ENCODE measurements at places on chromosomes 11 and 22. TPM values are rescaled to one million over a fixed set of nuclear protein-coding genes. Genes with fewer than 3 reads are reported as not detected.

- H3K4me1 ChIP-seq, result peaks cover 8% of the 10 kb centered on the region
- DNase-seq, result peak; percentile 43
- peaks cover 38% of the 10 kb centered on the region for H3K27me3 ChIP-seq
- H3K27ac ChIP-seq, result no peak overlapping the region
Observed at GRCh38 chr22:35538801-35539321, 1.8 kb upstream of the RASD2 start.

DNA sequence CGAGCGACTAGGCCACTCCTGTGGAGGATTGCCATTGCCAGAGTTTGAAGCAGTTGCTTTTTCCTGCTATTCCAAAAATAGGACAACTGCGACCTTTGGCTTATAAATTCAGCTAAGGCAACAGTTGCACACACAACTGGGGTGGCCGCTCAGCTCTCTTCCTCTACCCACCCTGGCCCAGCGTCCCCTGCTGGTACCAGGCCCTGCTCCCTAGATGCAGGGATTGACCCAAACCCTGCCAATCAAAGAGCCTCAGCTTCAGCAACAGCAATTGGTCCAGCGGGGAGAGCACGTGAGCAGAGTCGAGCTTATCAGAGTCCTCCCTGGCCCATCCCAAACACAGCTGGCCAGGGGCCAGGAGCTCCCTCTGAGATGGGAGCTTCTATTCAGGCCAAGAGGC, 22.0 kb upstream of the CABP2 start:
- no peaks in the 10 kb centered on the region for H3K4me1 ChIP-seq
- no peak overlapping the region for H3K4me3 ChIP-seq
- no peak for DNase-seq

DNA sequence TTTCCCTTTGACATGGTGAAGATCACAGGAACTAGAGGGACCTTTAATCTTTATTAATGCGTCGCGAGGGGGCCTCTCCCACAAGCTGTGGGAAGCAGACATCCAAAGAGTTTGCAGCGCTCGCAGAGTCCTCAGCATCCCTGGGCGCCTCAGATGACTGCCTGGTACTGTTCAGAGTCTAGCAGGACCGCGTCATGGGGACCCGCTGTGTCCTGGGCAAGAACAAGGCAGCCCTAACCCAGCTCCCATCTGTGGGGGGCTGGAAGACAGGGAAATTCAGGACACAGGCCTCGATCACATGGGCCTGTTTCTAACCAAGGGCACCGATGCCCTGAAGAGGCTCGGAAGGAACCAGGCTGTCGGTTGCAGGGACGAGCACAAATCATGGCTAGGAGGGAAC, 40.0 kb downstream of the CACNG2 start:
- H3K27me3 ChIP-seq, result peaks cover 5% of the 10 kb centered on the region
- no peaks in the 10 kb centered on the region for H3K36me3 ChIP-seq
- no peak for DNase-seq
- H3K27ac ChIP-seq, result no peak overlapping the region

GRCh38 chr11:68812526-68812925, 29.2 kb downstream of the CPT1A start:
- peaks cover 8% of the 10 kb centered on the region for H3K36me3 ChIP-seq
- no peak overlapping the region for H3K4me3 ChIP-seq
- peaks cover 10% of the 10 kb centered on the region for H3K4me1 ChIP-seq
- H3K27ac ChIP-seq, result no peak overlapping the region

GRCh38 chr11:106697058-106697457, 321.2 kb downstream of the GUCY1A2 start:
- no peaks in the 10 kb centered on the region for H3K27me3 ChIP-seq

- H3K36me3 ChIP-seq, result no peaks in the 10 kb centered on the region
- DNase-seq, result no peak
- H3K27me3 ChIP-seq, result peaks cover 6% of the 10 kb centered on the region
- no peak overlapping the region for H3K4me3 ChIP-seq
Observed at GRCh38 chr11:11397036-11397415, 44.0 kb upstream of the CSNK2A3 start.

DNA sequence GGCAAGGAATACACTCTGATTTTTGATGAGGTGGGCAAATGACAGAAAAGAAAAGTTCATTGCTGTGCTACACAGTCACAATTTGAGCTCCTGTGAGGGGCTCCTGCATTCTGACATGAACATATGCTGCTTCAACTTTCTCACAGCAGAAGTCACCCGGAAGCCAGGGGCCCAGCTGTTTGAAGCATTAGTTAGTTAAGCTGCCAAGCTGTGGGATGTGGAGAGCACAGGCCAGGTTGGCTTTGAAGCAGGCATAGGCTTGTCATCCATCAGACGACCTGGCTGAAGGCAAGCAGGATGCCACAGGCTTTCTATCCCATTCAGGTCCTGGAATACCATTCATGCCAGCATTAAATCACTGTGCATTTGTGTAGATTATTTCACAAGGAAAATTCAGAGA, 63.1 kb downstream of the MTNR1B start:
- no peaks in the 10 kb centered on the region for H3K27me3 ChIP-seq
- no peaks in the 10 kb centered on the region for H3K4me1 ChIP-seq
- DNase-seq, result no peak

DNA sequence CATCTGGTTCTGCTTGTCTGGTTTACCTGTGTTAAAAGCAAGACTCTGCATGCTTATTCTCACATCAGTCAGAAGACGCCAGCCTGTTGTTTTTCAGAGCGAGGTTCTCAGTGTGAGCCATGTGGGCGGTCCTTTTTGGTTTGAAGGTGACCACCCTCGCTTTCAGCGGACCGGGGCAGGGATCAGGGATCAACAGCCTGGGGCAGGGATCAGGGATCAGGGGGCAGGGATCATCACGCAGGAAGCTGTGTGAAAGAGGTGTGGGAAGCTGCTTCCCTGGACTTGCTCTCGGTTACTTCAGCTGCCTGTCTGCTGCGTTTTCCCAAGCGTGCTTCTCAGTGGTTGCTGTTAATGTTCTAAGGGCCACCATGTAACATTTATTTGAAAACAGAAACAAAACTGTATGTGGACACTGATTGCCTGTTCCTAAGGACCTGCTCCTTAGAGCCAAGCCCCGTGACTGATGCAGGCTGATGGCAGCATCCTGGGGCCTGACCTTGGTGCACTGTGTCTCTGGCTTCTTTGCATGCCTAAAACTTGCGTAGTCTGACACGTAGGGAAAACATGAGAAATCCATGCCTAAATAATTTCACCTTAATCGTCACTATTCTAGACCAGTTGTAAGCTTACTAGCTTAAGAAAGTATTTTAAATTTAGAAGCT, 146.9 kb downstream of the ATXN10 start:
- no peaks in the 10 kb centered on the region for H3K4me1 ChIP-seq
- no peaks in the 10 kb centered on the region for H3K36me3 ChIP-seq
- no peak overlapping the region for H3K27ac ChIP-seq
- H3K27me3 ChIP-seq, result no peaks in the 10 kb centered on the region

- no peak for DNase-seq
- peaks cover 11% of the 10 kb centered on the region for H3K27me3 ChIP-seq
- H3K36me3 ChIP-seq, result peaks cover 4% of the 10 kb centered on the region
- no peak overlapping the region for H3K4me3 ChIP-seq
Observed at GRCh38 chr11:12083380-12083779, 27.0 kb upstream of the MICAL2 start.

DNA sequence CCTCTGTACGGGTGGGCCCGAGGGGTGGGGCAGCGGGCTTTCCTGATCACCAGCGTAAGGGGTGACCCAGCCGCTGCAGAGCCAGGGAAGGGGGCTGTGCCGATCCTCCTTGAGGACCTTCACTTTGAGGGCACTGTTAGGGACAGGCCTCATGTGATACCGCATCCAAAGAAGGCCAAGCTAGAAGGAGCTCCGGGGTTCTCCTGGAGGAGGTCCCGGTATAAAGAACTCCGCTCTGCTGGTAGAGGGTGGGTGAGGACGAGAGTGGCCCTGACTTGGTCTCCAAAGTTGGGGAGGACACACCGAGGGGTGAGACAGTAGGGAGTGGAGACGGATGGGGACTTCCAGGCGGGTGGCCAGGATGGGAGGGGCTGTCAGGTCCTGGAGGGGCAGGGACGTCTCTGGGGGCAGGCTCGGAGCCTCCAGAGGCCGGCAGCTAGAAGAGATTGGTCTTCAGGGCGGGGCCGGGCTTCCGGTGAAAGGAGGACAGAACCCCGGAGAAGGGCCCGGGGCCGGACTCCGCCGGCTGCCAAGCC, 4.6 kb downstream of the PHOX2A start:
- H3K4me1 ChIP-seq, result peaks cover 12% of the 10 kb centered on the region
- peaks cover 10% of the 10 kb centered on the region for H3K36me3 ChIP-seq
- peak overlapping the region; percentile 25 for H3K4me3 ChIP-seq
- no peak overlapping the region for H3K27ac ChIP-seq
- DNase-seq, result no peak
- peaks cover 44% of the 10 kb centered on the region for H3K27me3 ChIP-seq

Gene GATD1
- total RNA-seq, result 79.4 TPM

Gene SPON1
- not detected for total RNA-seq

Gene OR52E8
- not detected for total RNA-seq

Measured in activated CD8-positive, alpha-beta memory T cell treated with anti-CD3 and anti-CD28 coated beads, Interleukin-2, amount 10 ng/mL, durations not matched to agents 7 days and 5 days (primary cell).